Body of pancreas (tissue), 4 donors: ENCODE measurements at places on chromosomes 13 and 19. TPM values are rescaled to one million over a fixed set of nuclear protein-coding genes. Genes with fewer than 3 reads are reported as not detected.

USHBP1 gene
- total RNA-seq = 10.4 TPM

NCR1 gene
- total RNA-seq = not detected

ZNF837 gene
- 15.2 TPM for total RNA-seq

DNA sequence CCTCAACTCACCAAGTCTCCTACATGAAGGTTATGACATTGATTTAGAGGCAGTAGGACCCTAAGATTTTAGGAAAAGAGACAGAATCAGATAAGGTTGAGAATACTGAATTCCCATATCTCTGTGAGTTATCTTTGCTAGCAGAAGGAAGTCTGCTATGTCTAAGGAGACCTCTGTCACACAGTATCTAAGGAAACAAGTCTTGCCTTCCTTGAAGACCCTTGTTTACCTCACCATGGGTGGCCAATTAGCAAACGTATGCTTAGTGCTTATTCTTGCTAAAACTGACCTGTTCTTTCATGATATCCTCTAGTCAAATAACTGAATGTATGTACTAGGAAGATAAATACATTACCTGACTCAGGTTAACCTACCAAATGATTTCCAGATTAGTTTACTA, 855.4 kb upstream of the SLITRK1 start:
- no peak for DNase-seq

DNA sequence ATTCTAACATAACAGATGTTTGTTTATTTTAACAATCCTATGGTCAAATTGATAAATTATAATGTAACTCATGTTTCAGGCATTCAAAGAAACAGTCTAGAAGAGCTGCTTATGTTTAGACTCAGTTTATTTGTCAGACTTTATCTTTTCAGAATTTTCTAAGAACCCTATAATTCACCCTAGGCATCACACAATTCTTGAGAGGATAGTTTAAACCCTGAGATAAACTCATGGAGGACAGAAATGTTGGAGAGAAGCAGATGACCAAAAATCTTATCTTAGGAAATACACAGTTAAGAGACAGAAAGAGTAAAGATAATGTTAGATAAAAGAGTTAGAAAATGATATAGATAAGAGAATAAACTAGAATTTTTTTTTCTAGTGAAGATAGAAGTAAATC, 1185.7 kb upstream of the SLC10A2 start:
- DNase-seq = no peak

- DNase-seq = no peak
These were observed 431.7 kb downstream of the KLF12 start for GRCh38 chr13:73702419-73703071.
